ENCODE measurements at places on chromosomes 3 and 15. TPM values are rescaled to one million over a fixed set of nuclear protein-coding genes. Genes with fewer than 3 reads are reported as not detected.

DNA sequence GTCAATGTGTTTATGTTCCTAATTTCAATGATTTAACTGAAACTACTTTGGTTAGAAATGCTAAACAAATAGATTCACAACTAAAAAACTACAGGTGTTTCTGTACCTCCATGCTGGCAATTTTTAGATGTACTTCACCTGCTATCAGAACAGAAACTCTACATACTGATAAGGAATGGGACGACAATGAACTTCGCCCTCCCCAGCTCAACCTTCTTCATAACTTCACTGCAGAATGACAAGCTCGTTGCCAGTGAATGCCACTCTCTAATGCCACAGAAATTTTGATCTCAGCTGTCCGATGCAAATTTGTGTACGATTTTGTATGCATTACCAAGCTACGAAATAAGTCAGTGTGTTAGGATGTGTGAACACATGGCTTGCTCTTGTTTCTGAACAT lies 133.4 kb downstream of the FOXP1 start:
- DNase-seq: no peak

The AGBL1 gene
- total RNA-seq: not detected

DNA sequence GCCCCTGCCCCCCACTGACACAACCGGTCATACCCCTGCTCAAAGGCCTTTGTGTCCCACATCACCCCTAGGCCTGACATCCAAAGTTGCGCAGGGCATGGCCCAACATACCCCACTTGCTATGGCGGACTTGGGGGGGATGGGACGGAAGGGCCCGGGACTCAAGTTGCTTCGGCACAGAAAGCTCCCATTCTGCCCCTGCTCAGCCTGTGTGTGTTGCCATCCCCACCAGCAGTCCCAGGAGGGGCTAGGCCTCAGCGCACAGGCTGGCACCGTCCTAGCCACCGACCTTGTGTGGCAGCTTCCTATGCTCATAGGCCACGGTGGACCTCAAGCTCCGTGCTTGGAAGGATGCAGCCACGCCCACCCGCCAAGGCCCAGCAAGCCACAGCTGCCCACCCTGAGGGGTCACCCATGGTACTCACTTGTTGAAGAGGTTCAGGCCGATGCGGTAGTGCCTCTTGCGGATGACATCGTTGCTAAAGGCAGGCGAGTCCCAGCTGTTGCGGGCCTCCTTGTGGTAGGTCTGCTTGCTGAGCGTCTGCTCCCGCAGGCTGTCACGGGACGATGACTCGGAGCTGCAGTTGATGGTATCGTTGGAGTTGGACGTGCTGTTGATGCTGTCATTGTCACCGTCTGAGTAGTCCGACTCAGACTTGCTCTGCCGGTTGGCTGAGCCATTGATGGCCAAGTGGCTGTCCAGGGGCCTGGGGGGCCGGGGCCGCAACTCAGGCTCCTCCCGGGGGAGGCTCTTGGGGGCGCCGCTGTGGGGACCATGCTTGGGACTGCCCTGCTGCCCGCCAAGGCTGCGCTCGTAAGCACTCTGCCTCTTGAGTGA lies 93.9 kb upstream of the RPL32 start:
- DNase-seq: no peak

GRCh38 chr3:151879679-151880415 lies 6.4 kb downstream of the SUCNR1 start:
- DNase-seq: no peak

GRCh38 chr15:75109736-75110130 lies 86.3 kb downstream of the PPCDC start:
- no peak for DNase-seq

- DNase-seq: no peak
These were observed 67.9 kb downstream of the FEM1B start for GRCh38 chr15:68345481-68345880.

The SLC9C1 gene
- total RNA-seq: not detected

GRCh38 chr3:152365766-152366593 lies 97.3 kb downstream of the MBNL1 start:
- DNase-seq: no peak

DNA sequence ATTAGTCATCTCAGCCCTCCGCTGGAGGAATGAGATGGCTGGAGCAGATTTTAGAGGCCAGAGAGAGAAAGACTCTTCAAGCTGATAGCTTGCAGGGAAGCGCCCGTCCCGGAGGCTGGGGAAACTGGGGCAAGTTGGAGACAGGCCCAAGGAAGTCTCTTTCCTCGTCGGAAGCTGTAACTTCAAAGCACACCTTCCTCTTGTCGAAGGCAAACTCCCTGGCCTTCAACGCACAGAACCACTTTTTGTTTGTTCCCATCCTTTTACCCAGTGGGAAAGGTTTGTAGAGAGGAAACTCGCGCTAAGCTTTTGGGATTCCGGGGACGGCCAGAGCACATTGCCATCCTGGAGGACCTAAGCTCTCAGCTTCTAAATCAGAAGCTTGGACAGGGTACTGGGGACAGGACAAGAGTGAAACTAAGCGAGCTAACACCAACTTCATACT lies 900 bp upstream of the EOMES start:
- DNase-seq: no peak

The CLDN11 gene
- total RNA-seq: 5.6 TPM
